ENCODE measurements at places on chromosomes 2 and 18.

DNA sequence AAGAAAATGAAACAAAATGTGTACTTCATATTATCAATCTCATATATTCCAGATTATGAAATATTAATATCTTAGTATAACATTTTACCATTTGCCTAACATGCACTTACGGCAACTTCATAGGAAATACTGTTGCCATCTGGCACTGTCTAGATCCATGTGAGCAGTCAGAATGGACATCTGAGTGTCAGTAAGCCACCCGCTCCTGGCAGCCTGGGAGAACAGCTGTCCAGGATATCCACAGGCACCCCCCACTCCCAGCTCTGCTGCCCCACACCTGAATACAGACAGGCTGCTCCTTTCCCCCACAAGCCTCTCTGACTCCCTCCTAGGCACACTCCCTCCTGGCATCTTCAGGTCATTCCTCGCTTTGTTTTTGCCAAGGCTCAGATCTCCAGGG is 127.0 kb downstream of the GAREM1 start:
- no peak for DNase-seq

DNA sequence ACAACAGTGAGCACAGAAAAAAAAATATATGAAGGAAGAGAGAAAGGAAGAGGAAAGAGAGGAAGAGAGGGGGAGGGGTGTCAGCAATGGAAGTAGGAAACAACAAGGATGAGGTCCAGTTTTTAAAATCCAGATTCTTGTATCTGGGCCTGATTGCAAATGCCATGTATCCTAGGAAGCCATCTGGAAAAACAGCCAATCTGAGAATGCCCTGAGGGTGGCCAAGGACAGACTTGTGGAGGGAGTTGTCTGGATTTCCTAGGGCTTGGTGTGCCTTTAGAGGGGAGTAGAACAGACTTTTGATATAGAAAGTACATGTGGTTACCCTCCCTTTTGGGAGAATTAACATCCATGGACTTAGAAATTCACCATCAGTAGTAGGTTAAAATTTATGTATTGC is 47.1 kb downstream of the PRKCE start:
- no peak for DNase-seq

- no peak for DNase-seq
These were observed 151.5 kb downstream of the ERBB4 start for GRCh38 chr2:212387146-212387545.

- DNase-seq, result no peak
These were observed 414.4 kb downstream of the MTX2 start for GRCh38 chr2:176683618-176684111.

- DNase-seq, result no peak
These were observed 105.3 kb downstream of the SMIM21 start for GRCh38 chr18:75322206-75322605.

DNA sequence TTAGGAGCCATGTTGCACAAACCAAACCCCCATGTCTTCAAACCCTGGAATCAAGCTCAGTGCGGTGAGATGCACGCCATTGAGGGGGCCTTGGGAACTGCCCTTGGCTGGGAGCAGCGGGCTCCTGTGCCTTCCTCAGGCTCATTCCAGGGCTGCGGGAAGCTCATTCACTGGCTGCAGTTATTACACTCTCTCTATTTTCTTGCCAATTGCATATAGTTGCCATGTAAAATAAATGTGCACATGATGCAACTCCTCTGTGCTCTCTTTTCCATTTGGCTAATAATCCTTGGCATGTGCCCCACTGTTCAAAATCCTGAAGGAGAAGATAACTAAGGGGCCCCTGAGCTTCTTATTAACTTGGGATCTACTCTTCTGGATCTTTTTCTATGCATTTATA is 74.7 kb downstream of the KCTD1 start:
- no peak for DNase-seq

- DNase-seq, result no peak
These were observed 11.7 kb downstream of the HS6ST1 start for GRCh38 chr2:128306931-128307460.

DNA sequence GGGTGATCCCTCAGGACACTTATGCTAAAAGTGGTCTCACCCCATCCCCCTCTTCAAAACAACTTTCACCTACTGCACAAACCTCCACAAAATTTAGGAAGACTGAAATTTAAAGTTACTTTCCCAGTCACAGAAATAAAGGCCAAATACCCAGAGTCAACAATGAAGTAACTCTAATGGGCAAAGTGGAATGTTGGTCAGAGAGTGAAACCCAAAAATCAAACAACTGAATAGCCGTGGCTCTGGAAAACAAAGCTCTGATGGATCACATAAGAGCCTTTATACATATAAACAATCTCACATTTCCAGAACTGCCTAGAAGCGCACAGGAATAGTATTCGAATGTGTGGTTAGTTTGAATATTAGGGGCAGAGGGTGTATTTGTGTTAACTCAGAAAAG is 4.7 kb downstream of the ACVR1 start:
- DNase-seq, result no peak

Data from GF-D8 (cell line).